ENCODE measurements at places on chromosomes 3 and 15. TPM values are rescaled to one million over a fixed set of nuclear protein-coding genes. Genes with fewer than 3 reads are reported as not detected.

The LEKR1 gene
- 0.48 TPM for total RNA-seq

The MAP2K5 gene
- 19.1 TPM for total RNA-seq

The AQP9 gene
- total RNA-seq = 0.06 TPM

The SCN11A gene
- total RNA-seq = 0.08 TPM

The FAM81A gene
- total RNA-seq = 1.9 TPM

The MUSTN1 gene
- not detected for total RNA-seq

The PLA2G4E gene
- total RNA-seq = not detected

The CFAP44 gene
- 4.1 TPM for total RNA-seq

The CCR2 gene
- 0.42 TPM for total RNA-seq

The RASGRP1 gene
- 64.2 TPM for total RNA-seq

The MORC1 gene
- total RNA-seq = not detected

The GRAMD1C gene
- total RNA-seq = 0.21 TPM

The GOLGA8H gene
- total RNA-seq = 0.15 TPM

Data from activated CD8-positive, alpha-beta memory T cell treated with anti-CD3 and anti-CD28 coated beads for 36 hours (primary cell).